Activated T-cell treated with anti-CD3 and anti-CD28 coated beads, Interleukin-2, amount 50 U/mL, for 72 hours (primary cell): ENCODE measurements at places on chromosomes 2 and 18. TPM values are rescaled to one million over a fixed set of nuclear protein-coding genes. Genes with fewer than 3 reads are reported as not detected.

DNA sequence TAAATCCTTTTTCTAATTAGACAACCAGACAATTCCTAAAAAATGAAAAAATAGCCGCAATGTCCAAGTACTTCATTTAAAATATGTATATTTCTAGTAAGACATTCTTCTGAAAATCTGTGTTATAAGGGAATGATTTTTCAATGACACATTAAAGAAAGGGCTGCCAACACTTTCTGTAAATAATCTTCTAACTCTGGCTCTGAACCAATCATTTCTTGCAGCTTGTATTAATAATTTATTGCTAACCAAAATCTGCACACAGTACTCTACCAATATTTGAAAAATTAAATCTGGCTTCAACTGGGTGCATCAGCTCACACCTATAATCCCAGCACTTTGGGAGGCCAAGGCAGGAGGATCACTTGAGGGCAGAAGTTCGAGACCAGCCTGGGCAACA, 8.3 kb downstream of the NFU1 start:
- no peaks in the 10 kb centered on the region for H3K27me3 ChIP-seq
- H3K27ac ChIP-seq: no peak overlapping the region
- H3K4me1 ChIP-seq: peaks cover 4% of the 10 kb centered on the region
- no peak for DNase-seq
- H3K4me3 ChIP-seq: no peak overlapping the region

DNA sequence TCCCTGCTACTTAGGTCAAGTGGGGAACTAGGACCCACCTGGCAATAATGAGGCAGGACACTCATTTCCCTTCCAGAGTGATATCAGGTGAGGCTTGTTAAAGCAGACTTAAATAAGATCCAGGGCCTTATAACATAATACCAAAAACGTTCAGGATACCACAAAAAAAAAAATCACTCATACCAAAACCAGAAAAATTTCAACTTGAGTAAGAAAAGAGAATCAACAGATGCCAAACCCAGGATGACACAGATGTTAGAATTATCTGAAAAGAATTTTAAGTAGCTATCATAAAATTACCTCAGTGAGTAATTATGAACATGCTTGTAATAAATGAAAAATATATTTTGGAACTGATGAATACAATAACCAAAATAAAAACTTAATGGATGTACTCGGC, 255.6 kb upstream of the OSR1 start:
- no peak overlapping the region for H3K4me3 ChIP-seq
- peaks cover 2% of the 10 kb centered on the region for H3K36me3 ChIP-seq
- no peak overlapping the region for H3K27ac ChIP-seq
- H3K4me1 ChIP-seq: no peaks in the 10 kb centered on the region
- H3K27me3 ChIP-seq: peaks cover 5% of the 10 kb centered on the region

DNA sequence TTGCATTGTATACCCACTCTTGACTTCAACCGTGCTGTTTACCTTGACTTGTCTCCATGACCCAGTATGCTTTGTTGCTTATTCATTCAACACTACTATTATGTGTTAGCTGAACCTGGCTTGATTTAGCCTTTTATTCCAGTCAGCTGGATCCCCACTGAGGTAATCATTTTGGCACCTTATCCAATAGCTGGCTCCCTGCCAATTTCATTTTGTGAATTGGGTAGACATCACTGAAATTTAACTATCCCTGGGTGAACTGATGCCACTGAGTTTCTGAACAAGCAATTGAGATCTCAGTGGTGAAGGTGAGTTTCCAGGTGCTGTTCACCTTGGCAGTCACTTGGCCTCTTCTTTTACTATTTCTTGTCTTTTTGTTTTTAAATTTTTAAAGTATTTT, 584.3 kb downstream of the ADCYAP1 start:
- no peak for DNase-seq
- H3K4me3 ChIP-seq: no peak overlapping the region
- H3K4me1 ChIP-seq: no peaks in the 10 kb centered on the region
- no peak overlapping the region for H3K27ac ChIP-seq
- H3K36me3 ChIP-seq: no peaks in the 10 kb centered on the region

GRCh38 chr2:102171946-102172345, 14.9 kb upstream of the IL1RL2 start:
- H3K4me3 ChIP-seq: no peak overlapping the region
- no peak overlapping the region for H3K27ac ChIP-seq
- peaks cover 6% of the 10 kb centered on the region for H3K36me3 ChIP-seq
- peaks cover 26% of the 10 kb centered on the region for H3K4me1 ChIP-seq
- no peak for DNase-seq

DNA sequence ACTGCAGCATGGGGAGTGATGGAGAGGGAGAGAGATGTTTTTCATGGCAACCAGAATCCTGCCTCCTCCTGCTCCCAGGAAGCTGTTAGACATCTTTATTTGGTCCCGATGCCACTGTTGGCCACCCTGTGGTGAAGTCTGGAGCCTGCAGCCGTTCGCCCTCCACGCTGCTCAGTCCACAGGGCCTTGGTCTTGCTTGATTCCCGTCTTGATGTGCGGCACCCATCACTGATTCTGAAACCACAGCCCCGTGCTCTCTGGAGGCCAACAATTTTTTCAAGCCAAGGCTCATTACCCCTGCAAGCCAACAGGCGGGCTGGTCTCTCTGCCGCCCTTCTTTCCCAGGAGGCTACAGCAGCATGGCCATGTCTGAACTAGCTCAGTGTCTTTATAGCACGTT, 24.5 kb downstream of the SIGLEC15 start:
- no peak overlapping the region for H3K27ac ChIP-seq
- peaks cover 9% of the 10 kb centered on the region for H3K4me1 ChIP-seq
- H3K4me3 ChIP-seq: no peak overlapping the region
- no peak for DNase-seq

Gene TMEM169
- 1.6 TPM for total RNA-seq

Gene REV1
- 39.8 TPM for total RNA-seq
